Aorta (tissue), 5 donors: ENCODE measurements at places on chromosomes 5 and 9. TPM values are rescaled to one million over a fixed set of nuclear protein-coding genes. Genes with fewer than 3 reads are reported as not detected.
A peak's percentile ranks its signal among the peaks of the same experiment; 100 is the strongest.

DNA sequence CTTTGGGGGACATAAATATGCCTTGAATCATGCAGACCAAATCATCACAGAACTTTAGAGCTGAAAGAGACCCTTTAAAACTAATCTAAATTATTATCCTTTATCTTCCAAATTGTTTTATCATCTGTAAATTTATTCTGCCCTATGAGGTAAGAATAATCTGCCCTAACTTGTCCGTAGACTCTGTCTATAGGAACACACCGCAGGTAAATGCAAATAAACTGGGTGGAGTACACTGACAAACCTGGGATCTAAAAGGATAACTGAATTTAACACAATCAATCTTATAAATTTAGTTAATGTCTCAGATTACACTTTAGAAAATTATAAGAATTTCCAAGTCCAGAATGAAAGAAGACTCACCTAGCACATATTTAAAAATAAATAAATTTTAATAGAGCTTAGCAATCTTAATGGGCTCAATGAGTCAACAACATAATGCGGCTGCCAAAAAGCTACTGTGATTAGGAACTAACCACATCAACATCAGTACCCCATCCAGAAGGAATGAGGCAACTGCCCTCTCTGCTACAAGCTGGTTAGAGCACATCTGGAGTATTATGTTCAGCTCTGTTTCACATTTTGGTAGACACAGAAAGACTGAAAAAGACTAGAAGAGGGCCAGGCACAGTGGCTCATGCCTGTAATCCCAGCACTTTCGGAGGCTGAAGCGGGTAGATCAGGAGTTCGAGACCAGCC, 5.6 kb downstream of the MEGF9 start:
- no peak for DNase-seq

GRCh38 chr9:116697887-116698286, 10.8 kb downstream of the TRIM32 start:
- no peak for DNase-seq

Gene NEUROG1
- not detected for total RNA-seq

Gene F12
- total RNA-seq, result 0.33 TPM

DNA sequence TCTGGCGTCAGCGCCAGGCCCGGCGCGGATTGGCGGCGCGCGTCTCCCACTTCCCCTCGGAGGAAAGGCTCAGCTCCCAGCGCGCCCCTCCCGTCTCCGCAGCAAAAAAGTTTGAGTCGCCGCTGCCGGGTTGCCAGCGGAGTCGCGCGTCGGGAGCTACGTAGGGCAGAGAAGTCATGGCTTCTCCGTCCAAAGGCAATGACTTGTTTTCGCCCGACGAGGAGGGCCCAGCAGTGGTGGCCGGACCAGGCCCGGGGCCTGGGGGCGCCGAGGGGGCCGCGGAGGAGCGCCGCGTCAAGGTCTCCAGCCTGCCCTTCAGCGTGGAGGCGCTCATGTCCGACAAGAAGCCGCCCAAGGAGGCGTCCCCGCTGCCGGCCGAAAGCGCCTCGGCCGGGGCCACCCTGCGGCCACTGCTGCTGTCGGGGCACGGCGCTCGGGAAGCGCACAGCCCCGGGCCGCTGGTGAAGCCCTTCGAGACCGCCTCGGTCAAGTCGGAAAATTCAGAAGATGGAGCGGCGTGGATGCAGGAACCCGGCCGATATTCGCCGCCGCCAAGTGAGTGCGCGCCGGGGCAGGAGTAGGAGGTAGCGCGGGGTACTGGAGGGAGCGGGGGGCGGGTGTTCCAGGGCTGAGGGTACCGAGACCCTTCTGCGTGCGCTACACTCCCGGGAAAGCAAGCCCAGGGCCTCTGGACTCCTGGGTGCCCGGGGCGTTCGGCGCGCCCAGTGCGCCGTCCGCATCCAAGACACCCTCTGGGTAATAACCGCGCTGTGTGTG, at the start of gene MSX2:
Gene MSX2, plus strand, starts transcription at position 99 of the 777 bp plus-strand sequence. Its CDS starts 78 bp downstream, at position 177.
- peak; percentile 96 for DNase-seq
